ENCODE measurements at places on chromosomes 5 and 9. TPM values are rescaled to one million over a fixed set of nuclear protein-coding genes. Genes with fewer than 3 reads are reported as not detected.

SLC22A4 gene
- total RNA-seq, result 0.93 TPM

- H3K4me1 ChIP-seq, result peaks cover 30% of the 10 kb centered on the region
- H3K27me3 ChIP-seq, result no peaks in the 10 kb centered on the region
- H3K36me3 ChIP-seq, result peaks cover 12% of the 10 kb centered on the region
- peak; percentile 59 for ATAC-seq
- H3K4me3 ChIP-seq, result peak overlapping the region; percentile 78
Measured at GRCh38 chr5:10441992-10442435, 335 bp downstream of the ROPN1L start.

LMX1B gene
- total RNA-seq, result not detected

DNA sequence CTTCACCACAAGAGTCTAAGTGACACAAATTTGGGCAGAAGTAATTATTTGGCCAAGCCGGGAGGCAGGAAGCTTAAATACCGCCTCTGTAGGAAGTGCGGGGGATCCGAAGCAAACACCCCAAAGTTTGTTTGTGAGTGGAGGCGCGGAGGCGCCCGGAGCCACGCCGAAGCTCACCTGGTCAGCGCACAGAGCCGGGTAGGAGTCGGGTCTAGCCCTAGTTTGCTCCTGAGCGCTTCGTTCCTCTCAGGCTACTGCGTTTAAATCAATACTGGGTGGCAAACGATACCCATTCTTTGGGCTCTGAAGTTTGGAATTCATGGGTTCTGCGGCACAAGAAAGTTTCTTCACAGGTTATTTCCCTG, 855 bp downstream of the MCC start:
- peaks cover 38% of the 10 kb centered on the region for H3K27me3 ChIP-seq
- ATAC-seq, result no peak
- no peak overlapping the region for H3K27ac ChIP-seq
- no peaks in the 10 kb centered on the region for H3K4me1 ChIP-seq

DNA sequence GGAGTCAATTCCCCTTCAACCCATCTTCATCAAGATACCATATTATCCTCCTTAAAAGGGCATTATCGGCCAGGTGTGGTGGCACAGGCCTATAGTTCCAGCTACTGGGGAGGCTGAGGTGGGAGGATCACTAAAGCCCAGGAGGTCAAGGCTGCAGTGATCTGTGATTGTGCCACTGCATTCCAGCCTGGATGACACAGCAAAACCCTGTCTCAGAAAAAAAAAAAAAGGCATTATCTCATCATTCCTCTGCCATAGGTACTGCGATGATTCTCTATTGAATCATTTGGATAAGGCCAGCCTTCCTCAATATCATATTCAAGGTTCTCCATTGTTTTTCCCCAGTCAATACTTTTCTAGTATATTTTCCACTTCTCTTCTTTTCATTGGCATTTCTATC, 39.2 kb upstream of the RAB3C start:
- no peaks in the 10 kb centered on the region for H3K36me3 ChIP-seq
- H3K4me3 ChIP-seq, result no peak overlapping the region
- no peak overlapping the region for H3K27ac ChIP-seq
- ATAC-seq, result no peak
- H3K27me3 ChIP-seq, result peaks cover 10% of the 10 kb centered on the region
- no peaks in the 10 kb centered on the region for H3K4me1 ChIP-seq

GRCh38 chr5:96758621-96759020, 49.1 kb downstream of the ERAP1 start:
- ATAC-seq, result no peak
- no peak overlapping the region for H3K4me3 ChIP-seq

DNA sequence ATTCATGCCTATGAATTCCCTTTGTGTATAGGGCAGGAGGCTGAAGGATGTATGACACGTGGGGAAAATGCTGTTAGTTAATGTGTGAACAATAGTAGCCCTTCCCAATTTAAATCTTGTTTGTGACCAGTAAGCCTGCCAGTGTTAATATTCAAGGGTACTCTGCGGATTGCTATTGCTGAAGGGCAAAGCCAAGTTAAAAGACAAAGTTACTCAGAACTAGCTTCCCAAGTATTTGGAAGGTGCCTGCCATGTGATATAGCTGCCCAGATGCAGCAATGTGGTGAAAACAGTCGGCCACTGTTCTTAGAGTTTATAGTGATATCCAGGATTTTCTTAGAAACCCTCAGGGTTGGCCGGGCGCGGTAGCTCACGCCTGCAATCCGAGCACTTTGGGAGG, 34.6 kb downstream of the MARVELD2 start:
- H3K27me3 ChIP-seq, result no peaks in the 10 kb centered on the region
- no peaks in the 10 kb centered on the region for H3K36me3 ChIP-seq
- no peak for ATAC-seq
- no peak overlapping the region for H3K27ac ChIP-seq
- no peak overlapping the region for H3K4me3 ChIP-seq
- no peaks in the 10 kb centered on the region for H3K4me1 ChIP-seq

- no peaks in the 10 kb centered on the region for H3K27me3 ChIP-seq
- ATAC-seq, result no peak
- no peak overlapping the region for H3K27ac ChIP-seq
- no peak overlapping the region for H3K4me3 ChIP-seq
- no peaks in the 10 kb centered on the region for H3K36me3 ChIP-seq
- H3K4me1 ChIP-seq, result no peaks in the 10 kb centered on the region
Measured at GRCh38 chr9:9246726-9247125, 1366.1 kb downstream of the PTPRD start.

CCNI2 gene
- total RNA-seq, result 3.3 TPM

DNA sequence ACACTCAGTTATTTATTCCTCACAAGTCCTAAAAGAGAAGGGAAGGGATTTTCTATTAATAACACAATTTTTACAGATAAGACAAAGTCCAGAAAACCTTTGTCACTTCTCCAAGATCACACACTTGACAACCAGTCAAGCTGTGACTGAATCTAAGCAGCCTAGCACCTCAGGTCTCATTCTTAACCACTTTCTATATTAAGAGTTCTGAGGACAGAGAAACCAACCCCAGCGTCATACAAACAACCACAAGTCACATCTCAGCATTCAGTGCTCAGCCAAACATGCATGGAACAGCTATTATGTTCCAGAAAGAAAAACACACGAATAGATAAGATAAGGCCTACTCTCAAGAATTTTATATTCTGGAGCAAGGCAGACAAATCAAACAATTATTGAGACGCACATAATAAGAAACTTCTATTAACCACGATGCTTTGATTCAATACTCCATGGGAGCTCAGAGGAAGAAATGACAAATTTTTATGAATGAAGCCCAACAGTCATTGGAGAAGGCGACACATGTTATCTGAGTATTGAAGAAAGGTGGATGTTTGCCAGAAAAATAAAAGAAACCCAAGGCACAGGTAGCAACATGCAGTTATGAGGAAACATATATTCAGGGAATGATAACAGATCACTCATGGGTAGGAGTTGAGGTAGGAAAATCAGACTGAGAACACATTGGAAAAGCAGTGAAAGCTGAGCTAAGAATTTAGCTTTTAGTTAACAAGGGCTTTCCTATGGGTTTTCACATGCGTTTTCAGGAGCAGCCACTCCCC, 113.1 kb downstream of the HTR4 start:
- H3K4me1 ChIP-seq, result no peaks in the 10 kb centered on the region
- no peak overlapping the region for H3K4me3 ChIP-seq
- peaks cover 11% of the 10 kb centered on the region for H3K27me3 ChIP-seq
- ATAC-seq, result peak; percentile 28

DNA sequence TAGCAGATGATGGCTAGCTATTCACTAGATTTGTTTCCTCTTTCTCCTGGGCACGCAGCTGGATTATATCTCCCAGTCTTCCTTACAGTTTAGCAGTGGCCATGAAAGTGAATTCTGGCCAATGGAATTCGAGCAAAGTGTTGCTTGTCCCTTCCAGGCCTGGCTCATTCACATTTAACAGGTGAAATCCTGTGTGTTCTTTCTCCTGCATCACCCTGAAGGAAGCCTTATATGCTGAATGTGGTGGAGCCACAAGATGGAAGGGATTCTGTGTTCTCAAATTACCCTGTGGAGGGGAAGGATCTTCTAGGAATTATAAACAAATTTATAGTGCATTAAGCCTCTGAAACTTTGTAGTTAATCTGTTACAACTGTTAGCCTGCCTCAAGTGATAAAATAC, 8.2 kb upstream of the ELOVL7 start:
- H3K27ac ChIP-seq, result no peak overlapping the region
- no peaks in the 10 kb centered on the region for H3K36me3 ChIP-seq
- no peaks in the 10 kb centered on the region for H3K4me1 ChIP-seq

GRCh38 chr5:60436518-60436917, 263.4 kb downstream of the DEPDC1B start:
- no peaks in the 10 kb centered on the region for H3K36me3 ChIP-seq
- H3K4me1 ChIP-seq, result no peaks in the 10 kb centered on the region
- H3K4me3 ChIP-seq, result no peak overlapping the region
- no peak overlapping the region for H3K27ac ChIP-seq
- no peaks in the 10 kb centered on the region for H3K27me3 ChIP-seq

ZDHHC11B gene
- 0.30 TPM for total RNA-seq

DNA sequence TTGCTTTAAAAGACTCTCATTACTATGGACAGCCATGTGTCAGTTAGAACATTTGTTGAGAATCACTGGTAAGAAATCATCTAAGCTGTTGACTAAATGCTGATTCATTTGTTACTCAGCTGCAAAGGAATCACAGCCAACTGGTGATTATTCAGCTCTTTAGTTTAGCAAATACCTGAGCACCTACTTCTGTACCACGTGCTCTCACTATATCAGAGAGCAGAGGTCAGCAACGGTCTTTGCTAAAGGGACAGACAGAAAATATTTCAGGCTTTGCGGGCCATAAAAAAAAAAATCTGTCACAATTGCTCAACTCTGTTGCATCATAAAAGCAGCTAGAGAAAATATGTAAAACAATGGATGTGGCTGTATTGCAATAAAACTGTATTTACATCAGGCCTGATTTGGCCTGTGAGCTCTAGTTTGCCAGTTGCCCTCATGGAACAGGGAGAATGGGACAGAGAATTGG, 377.6 kb downstream of the DNAH5 start:
- H3K4me1 ChIP-seq, result no peaks in the 10 kb centered on the region
- no peaks in the 10 kb centered on the region for H3K27me3 ChIP-seq
- no peak for ATAC-seq
- H3K36me3 ChIP-seq, result no peaks in the 10 kb centered on the region
- no peak overlapping the region for H3K4me3 ChIP-seq

- H3K4me3 ChIP-seq, result no peak overlapping the region
- H3K27me3 ChIP-seq, result no peaks in the 10 kb centered on the region
- peaks cover 19% of the 10 kb centered on the region for H3K4me1 ChIP-seq
- no peak for ATAC-seq
- H3K27ac ChIP-seq, result no peak overlapping the region
Measured at GRCh38 chr5:32136342-32136741, 37.8 kb downstream of the GOLPH3 start.

DNA sequence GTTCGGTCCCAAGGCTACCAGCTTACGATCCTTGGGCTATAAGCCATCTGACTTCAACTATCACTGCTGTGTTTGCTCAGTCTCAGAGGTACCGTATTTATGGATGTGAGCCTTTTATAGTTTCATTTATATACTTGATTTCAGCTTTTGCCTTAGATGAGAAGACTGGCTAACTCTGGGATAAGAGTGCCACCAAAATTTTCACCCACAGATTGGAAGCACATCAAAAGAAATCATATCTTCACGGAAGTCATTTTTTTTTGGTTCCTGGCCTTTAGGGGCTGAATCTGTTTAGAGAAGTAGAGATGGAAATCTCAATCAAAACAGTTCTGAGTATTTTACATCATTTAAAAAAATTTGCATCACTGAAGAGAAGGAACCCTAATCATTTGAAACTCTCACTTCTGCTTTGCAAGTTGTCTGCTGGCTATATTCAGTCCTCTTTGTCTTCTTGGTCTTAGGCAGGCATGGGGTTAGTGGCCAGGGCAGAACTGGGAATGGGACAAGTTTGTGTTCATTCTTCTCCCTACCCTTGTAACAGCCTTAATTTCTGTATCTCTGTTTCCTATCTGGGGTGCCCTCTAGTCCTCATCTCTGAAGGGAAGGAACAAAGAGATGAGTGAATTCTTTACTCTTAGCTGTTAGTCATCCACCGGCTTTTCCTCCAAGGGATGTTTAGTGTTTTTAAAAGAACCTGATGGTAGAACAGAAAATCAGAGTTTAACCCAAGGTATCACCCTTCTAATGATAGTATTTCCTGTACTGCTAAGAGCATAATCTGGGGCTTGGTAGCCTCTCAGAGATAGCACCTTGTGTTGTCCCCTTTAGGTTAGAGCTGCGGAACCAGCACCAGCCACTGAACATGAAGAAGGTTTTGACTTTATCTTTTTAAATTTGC, 14.1 kb upstream of the TNFAIP8 start:
- ATAC-seq, result peak; percentile 54
- H3K27ac ChIP-seq, result peak overlapping the region; percentile 95

DNA sequence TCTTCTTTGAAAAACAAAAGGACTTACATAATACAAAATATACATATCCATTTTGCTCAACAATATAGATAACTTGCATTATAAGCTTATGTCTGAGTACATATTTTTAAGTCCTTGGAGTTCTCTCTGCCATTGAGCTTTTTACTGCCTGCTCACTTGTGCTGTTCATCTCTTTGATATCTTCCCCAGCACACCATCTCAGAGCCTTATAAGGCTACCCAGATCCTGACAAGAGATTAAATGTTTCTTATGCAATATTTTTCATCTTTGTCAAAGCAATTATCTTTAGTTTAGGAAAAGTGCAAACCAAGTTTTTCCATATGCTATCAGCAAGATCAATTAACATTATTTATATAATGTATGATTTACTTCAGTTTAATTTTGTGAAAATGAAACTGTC, 60.7 kb upstream of the ITGA1 start:
- H3K27ac ChIP-seq, result no peak overlapping the region
- H3K4me3 ChIP-seq, result peak overlapping the region; percentile 15
- H3K4me1 ChIP-seq, result peaks cover 27% of the 10 kb centered on the region

ZNG1A gene
- 56.6 TPM for total RNA-seq

AMACR gene
- total RNA-seq, result 6.6 TPM

TAF11L11 gene
- not detected for total RNA-seq

DNA sequence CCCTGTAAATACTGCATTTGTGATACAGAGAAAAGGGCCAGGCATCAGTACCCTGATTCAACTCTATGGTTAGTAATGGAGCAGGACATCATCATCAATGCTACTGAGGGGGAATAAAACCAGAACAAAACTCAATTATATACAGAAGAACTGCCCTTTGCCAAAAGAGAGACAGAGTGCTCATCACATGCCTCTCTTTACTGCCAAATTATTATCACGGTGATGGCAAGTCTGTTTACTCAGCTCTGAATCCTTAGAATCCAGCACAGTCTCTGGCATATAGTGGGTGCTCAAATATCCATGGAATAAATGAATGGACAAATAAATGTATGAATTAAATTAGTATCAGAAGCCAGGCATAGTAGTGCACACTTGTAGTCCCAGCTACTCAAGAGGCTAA, 130.2 kb downstream of the TTC39B start:
- H3K4me1 ChIP-seq, result no peaks in the 10 kb centered on the region
- H3K36me3 ChIP-seq, result peaks cover 86% of the 10 kb centered on the region
- ATAC-seq, result no peak
- no peak overlapping the region for H3K4me3 ChIP-seq
- no peak overlapping the region for H3K27ac ChIP-seq
- no peaks in the 10 kb centered on the region for H3K27me3 ChIP-seq

DNA sequence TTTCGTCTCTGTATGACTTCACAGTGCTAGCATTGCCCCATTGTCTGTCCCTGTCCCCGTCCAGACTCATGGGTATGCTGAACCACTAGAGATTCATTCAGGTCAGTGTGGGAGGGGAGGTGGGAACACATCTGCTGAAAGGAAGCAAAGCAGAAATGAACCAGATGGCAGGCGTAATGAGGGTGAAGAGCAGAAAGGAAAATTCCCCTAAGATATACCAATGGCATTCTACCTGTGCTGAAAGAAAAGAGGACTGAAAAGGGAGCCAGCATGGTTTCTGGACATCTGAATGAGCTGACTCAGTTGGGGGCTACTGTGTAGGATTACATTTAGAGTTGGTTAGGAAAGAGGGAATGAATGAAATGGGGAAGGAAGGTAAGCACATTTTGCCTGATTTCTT, 678.7 kb downstream of the MAT2B start:
- no peak overlapping the region for H3K27ac ChIP-seq
- no peak for ATAC-seq
- H3K4me3 ChIP-seq, result no peak overlapping the region
- H3K27me3 ChIP-seq, result no peaks in the 10 kb centered on the region
- no peaks in the 10 kb centered on the region for H3K36me3 ChIP-seq
